ENCODE measurements at places on chromosomes 7 and 10. TPM values are rescaled to one million over a fixed set of nuclear protein-coding genes. Genes with fewer than 3 reads are reported as not detected.

The PLPP4 gene
- polyA plus RNA-seq = 8.3 TPM

The AKR1D1 gene
- not detected for polyA plus RNA-seq

The BHLHA15 gene
- polyA plus RNA-seq = not detected

The RBP4 gene
- polyA plus RNA-seq = 0.73 TPM

The SFXN2 gene
- 16.0 TPM for polyA plus RNA-seq

The PIK3CG gene
- not detected for polyA plus RNA-seq

All from neural cell (in vitro differentiated cells).